ENCODE measurements at places on chromosomes 2 and 18. TPM values are rescaled to one million over a fixed set of nuclear protein-coding genes. Genes with fewer than 3 reads are reported as not detected.

The DYSF gene
- 145 TPM for total RNA-seq

The NEURL3 gene
- total RNA-seq = 0.51 TPM

The CNOT9 gene
- 57.3 TPM for total RNA-seq

The RESP18 gene
- total RNA-seq = not detected

The LYG2 gene
- total RNA-seq = not detected

The FSHR gene
- not detected for total RNA-seq

The L3MBTL4 gene
- total RNA-seq = 5.9 TPM

The AMER3 gene
- total RNA-seq = not detected

The CAPN14 gene
- total RNA-seq = 0.05 TPM

The UBXN4 gene
- 89.3 TPM for total RNA-seq

The DSC2 gene
- total RNA-seq = 0.17 TPM

The REG1A gene
- total RNA-seq = not detected

The PLGLB1 gene
- total RNA-seq = 2.6 TPM

The TUBB8B gene
- 0.14 TPM for total RNA-seq

The CRYGD gene
- not detected for total RNA-seq

The GLI2 gene
- not detected for total RNA-seq

The CTAGE1 gene
- total RNA-seq = not detected

The TMEFF2 gene
- total RNA-seq = 0.05 TPM

The MBD5 gene
- total RNA-seq = 12.3 TPM

The CD207 gene
- not detected for total RNA-seq

The SAG gene
- 0.19 TPM for total RNA-seq

The ERFE gene
- total RNA-seq = 0.34 TPM

The RSAD2 gene
- total RNA-seq = 1.2 TPM

The DNAJC5G gene
- total RNA-seq = 2.7 TPM

The CAPN13 gene
- total RNA-seq = not detected

The ELOA2 gene
- not detected for total RNA-seq

The MERTK gene
- total RNA-seq = 25.0 TPM

The IFIH1 gene
- total RNA-seq = 18.7 TPM

The CCDC88A gene
- 75.4 TPM for total RNA-seq

The CHPF gene
- total RNA-seq = 3.2 TPM

The IER3IP1 gene
- 19.4 TPM for total RNA-seq

The LIPG gene
- 1.9 TPM for total RNA-seq

The MAPK4 gene
- total RNA-seq = not detected

The CRYGC gene
- total RNA-seq = not detected

The SMPD4 gene
- total RNA-seq = 37.0 TPM

The METAP1D gene
- total RNA-seq = 5.3 TPM

The FRZB gene
- 0.68 TPM for total RNA-seq

The RPRD1A gene
- total RNA-seq = 58.4 TPM

The MTERF4 gene
- total RNA-seq = 43.2 TPM

The RTP5 gene
- total RNA-seq = not detected

The MEP1B gene
- not detected for total RNA-seq

The GPR35 gene
- total RNA-seq = 0.85 TPM

The HTR2B gene
- total RNA-seq = 4.4 TPM

The HAAO gene
- total RNA-seq = not detected

The COL5A2 gene
- 72.6 TPM for total RNA-seq

The DYNC1I2 gene
- total RNA-seq = 164 TPM

The PRKAG3 gene
- total RNA-seq = not detected

The RGPD3 gene
- total RNA-seq = 0.51 TPM

Data from dermis blood vessel endothelial cell (primary cell).